Kasumi-1 (cell line): ENCODE measurements at places on chromosomes 7 and 10.

- DNase-seq: no peak
Observed at GRCh38 chr7:29487424-29487823, 76.2 kb upstream of the PRR15 start.

DNA sequence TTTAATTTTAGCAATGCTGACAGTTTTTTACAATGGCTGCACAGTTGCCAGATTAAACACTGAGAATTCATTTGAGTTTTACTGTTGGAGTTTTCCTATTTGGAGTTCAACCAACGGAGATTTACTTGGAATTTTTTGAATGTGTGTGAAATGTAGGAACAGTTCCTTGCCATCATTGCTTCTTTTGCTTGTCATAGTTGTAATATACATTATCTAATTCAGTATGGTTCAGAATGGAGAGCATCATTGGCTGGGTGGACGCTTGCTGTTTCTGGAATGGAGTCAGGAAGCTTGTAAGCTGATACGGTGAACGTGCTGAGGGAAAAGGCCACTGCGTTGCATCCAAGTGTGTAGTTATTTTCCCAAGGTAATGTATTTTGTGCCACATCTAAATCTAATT, 404.3 kb upstream of the KLF6 start:
- no peak for DNase-seq

- DNase-seq: no peak
Observed at GRCh38 chr10:16987206-16987621, 142.4 kb downstream of the CUBN start.

DNA sequence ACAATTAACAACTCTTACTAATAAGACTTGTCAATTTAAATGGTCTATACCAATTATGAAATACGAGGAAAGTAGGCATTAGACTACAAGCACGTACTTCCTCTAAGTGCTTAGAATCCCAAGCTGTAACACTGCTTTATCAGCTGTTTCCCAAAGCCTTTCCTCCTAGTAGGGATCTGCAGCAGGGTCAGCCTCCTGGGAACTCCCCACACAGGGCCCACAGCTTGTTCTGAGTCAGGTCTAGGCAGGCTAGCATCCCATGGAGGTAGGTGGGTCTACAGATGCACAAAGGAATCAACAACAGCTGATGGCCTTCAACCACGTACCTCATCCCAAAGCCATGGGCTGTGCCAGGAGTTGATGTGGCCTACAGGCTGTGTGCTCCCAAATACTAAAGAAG, 14.7 kb downstream of the MMS19 start:
- DNase-seq: no peak

DNA sequence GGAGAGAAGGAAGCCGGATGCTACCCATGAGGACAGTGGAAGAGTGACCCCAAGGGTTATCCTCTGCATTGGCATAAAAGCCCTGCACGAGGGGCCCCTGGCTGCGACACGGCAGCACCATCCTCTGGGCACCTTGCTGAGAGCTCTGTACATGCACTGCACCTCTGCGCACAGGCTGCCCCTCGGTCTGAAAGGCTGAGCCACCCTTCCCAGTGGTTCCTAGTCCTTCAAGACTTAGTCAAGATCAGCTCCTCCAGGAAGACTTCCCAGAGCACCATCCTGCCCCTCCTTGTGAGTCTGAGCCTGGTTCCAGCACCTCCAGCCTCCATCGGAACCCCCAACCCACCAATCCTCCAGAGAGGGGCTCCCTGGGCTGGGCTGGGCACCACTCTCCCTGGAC, 37.9 kb upstream of the CNPY1 start:
- DNase-seq: no peak

- DNase-seq: no peak
Observed at GRCh38 chr7:31788445-31788844, 101.4 kb downstream of the PPP1R17 start.

GRCh38 chr7:22758576-22758975, 31.6 kb downstream of the IL6 start:
- no peak for DNase-seq
